Left renal pelvis (tissue), 4 donors: ENCODE measurements at places on chromosomes 2 and 18. TPM values are rescaled to one million over a fixed set of nuclear protein-coding genes. Genes with fewer than 3 reads are reported as not detected.

The CPLX4 gene
- polyA plus RNA-seq: 0.08 TPM

The FZD7 gene
- 131 TPM for polyA plus RNA-seq

The TMEM17 gene
- 6.3 TPM for polyA plus RNA-seq

The GPR39 gene
- 3.4 TPM for polyA plus RNA-seq

The ATP8B1 gene
- 29.0 TPM for polyA plus RNA-seq

The APOB gene
- 1.7 TPM for polyA plus RNA-seq

The HOXD1 gene
- 13.7 TPM for polyA plus RNA-seq

The MATN3 gene
- polyA plus RNA-seq: 16.7 TPM

The GULP1 gene
- 51.7 TPM for polyA plus RNA-seq

The ACMSD gene
- polyA plus RNA-seq: 33.0 TPM

The SCG2 gene
- 0.47 TPM for polyA plus RNA-seq

GRCh38 chr18:57806201-57806977 is 3.3 kb upstream of the ATP8B1 start:
- DNase-seq: no peak

DNA sequence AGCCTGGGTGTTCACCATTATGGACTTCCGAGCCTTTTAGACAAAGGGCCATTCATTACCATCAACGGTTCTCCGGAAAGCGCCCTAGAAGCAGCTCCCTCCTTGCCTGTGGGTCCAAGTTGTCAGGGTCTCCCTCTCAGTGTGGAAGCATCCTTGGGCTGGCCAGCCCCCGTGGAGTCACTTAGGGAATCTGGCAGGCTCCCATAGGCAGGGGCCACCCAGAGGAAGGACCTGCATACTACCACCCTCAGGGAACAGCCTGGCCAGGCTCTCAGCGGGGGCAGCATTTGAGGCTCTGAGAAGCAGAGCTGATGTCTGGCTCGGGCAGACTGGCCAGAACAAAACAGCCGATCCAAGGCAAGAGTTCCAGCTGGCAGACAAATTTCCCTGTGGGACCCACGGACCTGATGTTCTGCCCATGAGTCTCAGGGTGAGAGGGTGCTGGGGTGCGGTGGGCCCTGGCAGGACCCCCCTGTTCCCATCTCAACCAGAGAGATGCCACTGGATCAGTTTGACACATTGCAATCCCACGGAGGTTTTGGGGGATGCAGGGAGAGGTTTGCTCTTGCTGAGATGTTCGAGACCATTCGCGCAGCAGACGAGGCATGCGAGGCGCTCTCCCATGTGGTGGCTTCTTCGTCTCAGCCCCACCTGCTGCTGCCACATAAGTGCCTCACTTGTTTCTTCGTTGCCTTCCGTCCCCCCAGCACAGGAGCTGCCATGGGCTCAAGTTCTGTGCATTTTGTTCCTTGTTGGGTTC is 56.9 kb downstream of the ACKR3 start:
- no peak for DNase-seq

- DNase-seq: no peak
These were observed 736.5 kb downstream of the EPHA4 start for GRCh38 chr2:220835583-220835982.

DNA sequence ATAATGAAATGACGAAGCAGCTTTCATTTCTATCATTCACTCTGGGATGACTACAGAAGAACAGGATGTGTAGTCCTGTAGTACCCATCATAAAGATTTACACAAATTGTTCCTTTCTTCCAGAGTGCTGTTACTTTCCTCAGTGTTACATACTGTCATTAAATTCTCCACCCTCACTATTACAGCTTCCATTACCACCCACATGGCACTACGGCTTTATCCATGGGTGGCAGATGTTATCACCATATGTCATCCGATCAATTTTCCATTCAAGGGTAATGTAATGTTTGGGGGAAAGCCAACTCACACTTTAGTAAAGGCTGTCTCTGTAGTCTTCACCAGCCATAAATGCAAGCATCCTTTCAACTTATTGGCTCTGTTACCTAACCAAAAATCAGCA is 7.1 kb upstream of the CSRNP3 start:
- DNase-seq: no peak

GRCh38 chr18:32072321-32072720 is 19.4 kb upstream of the RNF138 start:
- DNase-seq: no peak

DNA sequence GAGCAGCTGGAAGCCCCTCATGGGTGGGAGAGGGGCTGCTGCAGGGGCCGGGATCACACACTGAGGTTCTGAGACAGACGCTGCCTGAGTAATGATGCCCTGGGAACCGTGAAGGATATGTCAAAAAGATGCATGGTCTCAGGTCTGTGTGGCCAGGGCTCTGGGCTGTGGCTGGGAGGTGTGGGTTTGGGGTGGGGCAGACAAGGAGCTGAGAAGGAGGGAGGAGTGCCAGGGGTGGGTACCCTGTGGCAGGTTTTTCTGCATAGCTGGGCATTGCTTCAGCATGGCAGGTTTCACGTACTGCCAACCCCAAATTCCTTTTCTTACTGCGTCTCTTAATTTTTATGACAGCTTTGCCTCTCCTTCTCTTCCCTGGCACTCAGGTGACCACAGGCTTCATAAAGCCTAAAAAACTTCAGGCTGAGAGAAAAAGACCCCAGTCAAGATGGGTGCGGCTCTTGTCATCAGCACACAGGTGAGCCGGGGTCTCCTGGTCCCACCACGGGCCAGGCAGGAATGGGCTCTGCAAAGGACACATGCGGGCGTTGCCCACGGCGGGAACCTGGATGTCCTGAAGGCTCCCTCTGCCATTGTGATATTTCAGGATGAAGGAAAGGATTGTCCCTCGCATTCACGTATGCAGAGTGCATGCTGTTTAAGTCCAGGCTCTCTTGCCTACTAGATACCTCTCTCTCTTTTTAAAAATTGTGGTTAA is 18.0 kb downstream of the MALL start:
- DNase-seq: no peak

GRCh38 chr2:185806783-185807182 is 68.2 kb downstream of the FSIP2 start:
- DNase-seq: no peak

- no peak for DNase-seq
These were observed 24.6 kb downstream of the KIF1A start for GRCh38 chr2:240795454-240795853.

GRCh38 chr2:161163440-161163839 is 3.2 kb downstream of the TANK start:
- no peak for DNase-seq

GRCh38 chr2:86807468-86808275 is 17.0 kb upstream of the CD8A start:
- DNase-seq: no peak

- DNase-seq: no peak
These were observed 157.0 kb upstream of the ACAA2 start for GRCh38 chr18:49970319-49970718.

- no peak for DNase-seq
These were observed 414.5 kb downstream of the STK39 start for GRCh38 chr2:167832868-167833287.

DNA sequence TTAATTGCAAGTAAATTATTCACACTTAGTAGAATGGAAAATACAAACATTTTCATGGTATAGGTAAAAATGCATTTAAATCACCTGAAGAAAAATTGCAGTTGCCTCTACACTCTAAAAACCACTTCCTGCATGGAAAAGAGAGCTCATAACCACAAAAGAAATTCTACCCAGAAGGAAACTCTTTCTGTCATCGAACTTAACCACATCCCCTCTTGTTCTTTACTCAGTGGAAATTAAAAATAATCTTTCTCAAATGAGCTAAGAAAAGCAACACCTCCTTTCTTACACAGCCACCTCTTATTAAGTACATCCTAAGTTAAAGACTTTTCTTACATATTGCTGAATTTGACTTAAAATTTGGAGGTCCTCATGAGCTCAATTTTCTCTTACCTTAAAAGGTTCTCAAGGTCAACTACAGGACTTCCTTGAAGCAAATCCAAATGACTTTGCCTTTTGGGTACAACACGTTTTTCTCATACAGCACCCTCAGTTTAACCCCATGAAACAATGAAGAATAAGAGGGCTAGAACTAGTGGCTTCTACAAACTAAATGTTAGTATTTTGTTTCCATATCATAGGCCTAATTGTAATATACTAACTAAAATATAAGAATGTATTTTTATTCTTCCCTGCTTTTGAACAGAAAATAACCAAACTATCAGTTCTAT is 109.1 kb upstream of the CRIM1 start:
- no peak for DNase-seq

- DNase-seq: no peak
These were observed 545.5 kb downstream of the CBLN2 start for GRCh38 chr18:71998547-71999097.

- DNase-seq: no peak
These were observed 2.8 kb downstream of the M1AP start for GRCh38 chr2:74645344-74645743.

DNA sequence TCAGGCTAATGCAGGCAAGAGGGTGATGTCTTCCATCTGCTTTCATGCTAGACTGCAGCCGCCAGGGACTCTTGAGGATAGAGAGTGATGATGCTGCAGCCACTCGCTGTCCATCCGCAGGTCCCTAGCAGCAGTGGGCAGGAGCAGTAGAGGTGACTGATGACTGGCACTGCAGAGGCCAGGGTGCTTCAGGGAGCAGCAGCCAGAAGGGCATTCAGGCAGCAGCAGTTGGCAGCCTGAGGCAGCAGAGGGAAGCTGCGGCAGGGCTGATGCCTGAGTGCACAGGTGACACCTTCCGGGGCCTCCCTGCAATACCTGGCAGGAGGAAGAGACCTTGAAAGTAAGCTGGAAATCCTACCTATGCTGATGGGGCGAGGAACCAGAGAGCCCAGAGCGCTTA is 214.2 kb downstream of the ICOS start:
- no peak for DNase-seq

DNA sequence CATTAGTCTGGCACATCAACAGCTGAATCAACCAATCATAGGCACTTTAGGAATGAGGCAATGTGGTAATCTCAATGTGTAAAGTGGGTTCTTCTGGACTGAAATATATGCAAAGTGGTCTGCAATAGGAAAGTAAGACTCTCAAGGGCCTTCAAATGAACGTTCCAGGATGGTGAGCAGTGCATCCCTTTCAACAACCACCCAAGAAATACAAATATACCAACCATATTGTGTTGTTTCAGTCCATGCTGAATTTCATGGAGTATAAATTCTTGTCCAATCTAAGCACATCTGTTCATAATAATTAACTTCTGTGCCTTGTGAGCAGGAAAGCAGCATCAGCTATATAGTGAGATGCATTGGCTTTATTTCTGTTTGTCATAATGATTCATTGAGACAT is 556.2 kb downstream of the THSD7B start:
- no peak for DNase-seq

DNA sequence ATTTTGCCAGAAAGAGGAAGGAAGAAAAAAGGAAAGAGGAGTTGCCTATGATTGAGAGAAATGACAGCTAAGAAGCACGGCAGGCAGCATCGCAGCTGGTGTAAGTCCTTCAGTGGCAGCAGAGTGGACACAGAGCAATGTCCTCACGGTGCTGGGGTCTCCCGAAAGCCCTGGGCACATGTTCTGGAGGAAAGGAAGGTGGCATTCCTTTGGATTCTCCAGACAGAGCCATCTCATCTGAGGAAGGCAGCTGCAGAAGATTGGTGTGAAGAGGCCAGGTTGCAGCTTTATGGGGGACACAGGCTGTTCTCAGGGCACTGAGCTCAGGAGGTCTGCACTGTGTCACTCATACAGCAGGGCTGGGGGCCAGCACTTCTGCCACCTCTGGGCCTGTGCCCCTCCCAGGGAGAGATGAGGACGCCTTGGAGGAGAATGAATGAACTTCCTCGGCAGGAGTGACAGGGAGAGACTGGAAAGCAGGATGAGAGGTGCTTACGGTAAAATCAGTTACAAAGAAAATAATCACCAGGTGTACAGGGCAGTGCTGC is 252.0 kb upstream of the MYT1L start:
- DNase-seq: no peak

- DNase-seq: no peak
These were observed 28.5 kb downstream of the STON1 start for GRCh38 chr2:48558456-48558855.
